ENCODE measurements at places on chromosomes 4 and X.

DNA sequence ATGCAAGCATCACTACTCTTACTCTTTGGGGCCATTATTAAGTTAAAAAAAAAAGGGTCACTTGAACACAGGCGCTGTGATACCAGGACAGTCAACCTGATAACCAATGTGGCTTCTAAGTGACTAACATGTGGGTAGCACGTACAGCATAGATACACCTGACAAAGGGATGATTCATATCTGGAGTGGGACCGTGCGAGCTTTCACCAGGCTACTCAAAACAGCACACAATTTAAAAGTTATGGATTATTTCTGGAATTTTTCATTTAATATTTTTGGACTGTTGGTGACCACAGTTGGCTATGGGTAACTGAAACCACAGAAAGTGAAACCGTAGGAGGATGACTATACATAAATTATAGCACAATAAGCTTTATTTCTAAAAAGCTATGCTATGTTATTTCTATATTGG lies 113.8 kb upstream of the STIM2 start:
- DNase-seq: no peak

GRCh38 chr4:95585016-95585695 lies 36.4 kb upstream of the UNC5C start:
- no peak for DNase-seq

DNA sequence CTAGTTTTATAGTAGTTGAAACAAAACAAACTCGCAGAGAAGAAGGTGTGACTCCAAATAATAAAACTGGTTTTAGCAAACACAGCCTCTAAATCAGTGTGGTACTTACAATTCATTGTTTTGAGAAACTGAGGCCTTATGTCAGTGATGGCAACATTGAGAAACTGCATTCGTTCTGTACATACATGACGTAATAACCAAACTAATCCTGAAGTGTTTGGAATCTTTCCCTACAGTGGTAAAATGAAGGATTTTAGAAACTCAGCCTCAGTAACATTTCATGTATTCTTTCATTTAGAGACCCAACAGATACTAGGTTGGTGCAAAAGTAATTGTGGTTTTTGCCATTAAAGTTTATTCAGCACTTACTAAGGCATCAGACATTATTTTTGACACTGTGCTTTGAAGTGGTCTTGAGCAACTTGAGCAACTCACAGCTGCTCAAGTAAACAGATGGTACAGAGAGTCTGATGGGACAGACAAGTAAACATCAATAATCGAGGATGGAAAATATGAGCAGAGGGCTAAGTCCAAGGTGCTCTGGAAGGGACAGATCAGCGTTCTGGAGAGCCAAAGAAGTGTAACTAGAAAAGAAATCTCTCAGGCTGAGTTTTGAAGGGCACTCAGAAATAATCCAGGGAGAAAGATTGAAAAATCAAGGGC lies 390.8 kb upstream of the BOD1L1 start:
- no peak for DNase-seq

DNA sequence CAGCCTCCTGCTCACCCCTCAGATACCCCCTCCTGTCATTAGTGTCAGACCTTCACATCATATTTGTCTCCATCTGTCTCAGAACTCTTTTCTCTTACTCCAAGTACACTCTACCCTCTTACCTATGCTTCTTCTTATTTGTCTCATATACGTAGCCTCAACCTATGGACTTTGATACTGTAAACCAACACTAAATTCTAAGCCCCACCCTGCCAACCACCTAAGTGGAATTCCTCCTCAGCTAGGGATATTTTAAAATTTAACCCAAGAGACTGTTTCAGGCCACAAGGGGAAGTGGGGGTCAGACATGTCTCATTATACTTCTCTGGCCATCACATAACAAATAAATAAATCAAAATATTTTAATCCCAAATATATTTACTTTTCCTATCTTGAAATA lies 778.1 kb upstream of the GRID2 start:
- DNase-seq: no peak
